ENCODE measurements at places on chromosomes 11 and 22. TPM values are rescaled to one million over a fixed set of nuclear protein-coding genes. Genes with fewer than 3 reads are reported as not detected.

HOATZ gene
- total RNA-seq: not detected

POTEH gene
- not detected for total RNA-seq

CHST1 gene
- 0.21 TPM for total RNA-seq

C22orf23 gene
- total RNA-seq: 0.53 TPM

- peak; percentile 88 for DNase-seq
Measured at GRCh38 chr22:27212617-27213177, 555.3 kb downstream of the MIAT start.

DNA sequence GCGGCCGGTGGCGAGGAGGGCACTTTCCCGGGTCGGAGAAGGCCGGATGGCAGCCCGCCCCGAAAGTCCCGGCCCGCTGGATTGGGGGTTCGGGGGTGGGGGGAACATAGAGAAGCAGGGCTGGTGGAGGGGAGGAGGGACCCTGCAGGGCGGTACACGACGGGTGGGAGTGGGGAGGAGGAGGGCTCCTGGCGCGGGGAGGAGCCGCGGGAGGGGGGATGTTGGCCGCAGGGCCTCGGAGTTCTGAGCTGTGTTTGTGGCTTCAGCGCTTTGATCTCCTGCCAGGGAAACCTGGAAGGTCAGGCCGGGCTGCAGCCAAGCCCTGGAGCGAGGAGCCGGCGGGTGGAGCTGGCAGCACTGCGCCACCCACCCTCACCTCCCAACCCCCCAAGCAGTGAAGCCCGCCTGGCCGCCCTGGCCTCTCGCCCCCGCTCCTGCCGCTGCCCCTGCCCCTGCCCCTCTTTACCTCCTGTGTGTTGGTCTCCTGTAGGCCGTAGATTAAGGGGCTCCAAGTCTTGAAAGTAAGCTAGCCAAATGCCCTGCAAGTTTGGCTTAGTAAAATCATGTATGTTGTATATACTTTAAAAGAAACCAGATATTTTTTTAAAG lies 30.9 kb downstream of the C22orf31 start:
- peak; percentile 92 for DNase-seq

DNA sequence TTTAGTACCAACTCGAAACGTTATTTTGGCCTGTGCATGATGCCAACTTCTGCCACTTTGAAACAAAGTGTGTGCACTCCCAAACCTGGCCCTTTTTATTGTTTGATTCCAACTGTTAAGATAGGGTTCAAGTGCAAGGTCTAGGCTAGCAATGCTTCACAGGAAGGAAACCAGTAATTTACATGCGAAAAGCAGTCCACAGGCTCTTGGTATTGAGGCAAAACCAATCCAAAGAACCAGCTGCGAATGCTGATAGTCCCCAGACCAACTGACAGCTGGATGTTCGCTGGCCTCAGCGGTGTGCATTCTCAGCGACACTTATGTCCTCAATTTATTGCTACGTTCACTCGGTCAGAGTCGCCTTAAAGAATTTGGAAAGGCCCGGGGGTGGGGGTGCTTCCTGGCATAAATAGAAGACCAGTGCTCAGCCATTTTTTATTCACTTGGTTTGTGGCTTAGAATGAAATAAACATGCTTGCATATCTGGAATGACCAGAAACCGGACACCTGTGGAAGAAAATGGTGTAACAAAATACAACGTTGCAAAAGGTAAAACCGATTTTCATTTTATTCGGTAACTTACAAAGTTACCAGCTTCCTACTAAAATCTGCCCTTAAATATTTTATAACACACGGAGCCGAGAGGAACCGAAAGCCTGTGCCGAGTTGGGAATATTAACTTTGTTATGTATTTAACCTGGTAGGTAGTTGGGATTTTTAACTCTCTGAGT lies 1.6 kb downstream of the CPT1A start:
- peak; percentile 29 for DNase-seq

- peak; percentile 95 for DNase-seq
Measured at GRCh38 chr11:86632499-86633269, 39.7 kb downstream of the ME3 start.

DNA sequence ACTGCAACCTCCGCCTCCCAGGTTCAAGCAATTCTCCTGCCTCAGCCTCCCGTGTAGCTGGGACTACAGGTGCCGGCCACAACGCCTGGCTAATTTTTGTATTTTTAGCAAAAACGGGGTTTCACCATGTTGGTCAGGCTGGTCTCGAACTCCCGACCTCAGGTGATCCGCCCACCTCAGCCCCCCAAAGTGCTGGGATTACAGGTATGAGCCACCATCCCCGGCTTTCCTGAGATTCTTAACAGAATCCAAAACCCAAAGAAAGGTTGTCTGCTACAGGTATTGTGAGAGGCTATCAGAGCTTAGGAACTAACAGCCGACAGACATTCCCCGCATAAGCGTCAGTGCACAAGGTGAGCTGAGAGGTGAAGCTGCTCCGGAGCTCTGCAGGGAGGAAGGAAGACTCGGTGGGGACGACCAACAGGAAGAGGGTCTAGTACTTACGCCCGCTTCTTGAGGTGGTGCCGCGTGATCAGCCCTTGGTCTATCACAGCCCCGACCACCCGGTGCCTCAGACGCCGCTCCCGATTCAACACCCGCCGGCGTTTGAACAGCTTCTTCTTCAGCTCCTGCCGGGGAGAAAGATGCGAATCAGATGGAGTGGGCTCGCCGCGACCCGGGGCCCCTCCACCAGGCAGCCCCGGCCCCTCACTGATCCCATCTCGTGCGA lies 470 bp downstream of the C11orf98 start:
- DNase-seq: no peak
